ENCODE measurements at places on chromosomes 2 and 18.

DNA sequence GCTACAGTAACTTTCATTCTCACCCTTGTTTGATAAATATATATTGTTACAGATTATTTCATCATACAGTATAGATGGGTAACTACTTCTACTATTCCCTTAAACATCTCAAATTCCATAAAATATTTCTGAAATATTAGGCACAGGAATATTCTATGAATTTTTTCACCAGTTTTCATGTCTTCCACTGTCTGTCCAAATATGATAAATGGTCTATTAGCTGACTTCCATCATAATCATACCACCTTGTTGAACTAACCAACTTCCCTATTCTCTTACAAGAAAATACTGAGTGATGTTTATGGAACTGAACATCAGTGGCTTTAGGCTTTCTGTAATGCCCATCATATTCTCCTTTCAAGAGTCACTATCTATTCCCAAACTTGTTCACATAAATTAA is 82.4 kb downstream of the TRAPPC8 start:
- no peak for DNase-seq

DNA sequence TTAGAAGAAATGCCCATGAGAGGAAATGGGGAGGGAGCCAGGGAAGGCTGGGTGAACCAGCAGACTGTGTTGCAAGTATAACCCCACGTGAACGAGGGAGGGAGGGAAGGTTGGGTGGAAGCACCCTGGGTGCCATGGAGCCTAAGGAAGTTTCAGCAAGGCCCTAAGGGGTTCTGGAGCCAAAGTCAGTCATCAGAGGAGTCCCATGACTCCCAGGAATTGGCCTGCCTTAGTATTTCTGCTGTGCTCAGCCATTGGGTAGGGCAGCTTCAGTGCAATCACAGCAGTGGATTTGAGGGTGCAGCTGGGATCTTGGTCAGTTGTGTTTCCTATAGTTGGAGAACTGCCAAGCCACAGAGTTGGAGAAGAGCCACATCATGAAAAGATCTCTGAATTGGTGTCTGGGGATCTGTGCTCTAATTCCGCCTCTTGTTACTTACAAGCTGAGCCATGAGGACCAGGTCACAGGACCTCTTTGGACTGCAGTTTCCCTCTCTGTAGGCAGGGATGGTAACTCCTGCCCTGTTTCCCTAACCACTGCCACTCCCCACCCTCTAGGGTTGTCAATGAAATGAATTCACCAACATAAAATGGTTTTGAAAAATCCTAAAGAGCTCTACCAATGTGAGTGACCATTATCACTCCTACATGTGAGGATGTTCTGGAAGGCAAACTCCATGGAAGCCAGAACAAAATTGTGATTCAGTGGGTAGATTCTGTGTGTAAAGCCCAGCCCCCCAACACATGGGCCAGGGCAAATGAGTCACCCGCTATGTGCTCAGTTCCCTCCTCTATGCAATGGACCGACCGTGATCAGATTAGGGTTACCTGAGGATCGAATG is 108.9 kb downstream of the CLIP4 start:
- DNase-seq = no peak

DNA sequence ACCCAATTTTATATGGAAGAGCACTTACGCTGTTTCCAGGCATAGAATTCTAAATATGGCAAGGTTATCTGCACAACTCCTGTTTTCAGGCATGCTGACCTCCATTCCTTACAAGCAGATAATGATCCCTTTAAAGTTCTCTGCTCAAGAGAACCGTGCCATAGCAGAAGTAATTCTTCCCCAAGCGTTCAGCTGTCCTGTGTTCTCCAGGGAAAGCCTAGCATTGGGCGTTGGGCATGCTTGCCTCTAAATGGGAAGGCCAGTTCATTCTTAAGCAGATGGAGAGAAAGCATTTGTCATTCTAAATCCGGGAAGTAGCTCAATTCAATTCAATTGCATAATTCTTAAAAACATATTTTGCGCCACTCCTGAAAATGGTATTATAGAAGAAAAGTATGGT is 55.7 kb upstream of the EML4 start:
- DNase-seq = no peak

GRCh38 chr2:169365029-169365480 is 2.7 kb upstream of the LRP2 start:
- DNase-seq = no peak

GRCh38 chr18:14100503-14101286 is 31.5 kb downstream of the ZNF519 start:
- no peak for DNase-seq

- no peak for DNase-seq
Observed at GRCh38 chr2:78654941-78655340, 370.6 kb upstream of the REG3G start.

DNA sequence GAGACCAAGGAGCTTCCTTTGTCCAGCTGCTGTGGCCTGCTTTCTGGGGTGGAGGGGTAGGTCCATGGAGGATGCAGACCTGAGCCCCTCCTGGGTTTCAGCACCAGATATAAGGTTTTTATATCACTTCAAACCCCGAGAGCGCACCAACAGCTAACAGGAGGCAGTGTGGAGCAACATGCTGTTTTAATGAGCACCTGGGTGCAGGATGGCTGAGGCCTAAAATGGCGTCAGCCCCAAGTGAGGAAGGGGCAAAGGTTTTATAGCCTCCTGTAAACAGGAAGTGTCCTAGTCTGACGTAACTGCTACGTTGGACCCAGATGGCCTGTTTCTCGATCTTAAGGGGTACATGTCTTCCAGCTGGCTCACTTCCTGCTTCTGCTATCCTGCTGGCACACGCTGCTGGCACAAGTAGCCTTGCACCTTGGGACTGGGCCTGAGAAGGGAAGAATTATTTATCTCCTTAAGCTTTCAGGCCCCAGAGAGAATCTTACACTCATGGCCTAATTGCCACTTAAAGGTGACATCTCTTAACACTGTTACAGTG is 11.4 kb upstream of the REG1B start:
- no peak for DNase-seq

DNA sequence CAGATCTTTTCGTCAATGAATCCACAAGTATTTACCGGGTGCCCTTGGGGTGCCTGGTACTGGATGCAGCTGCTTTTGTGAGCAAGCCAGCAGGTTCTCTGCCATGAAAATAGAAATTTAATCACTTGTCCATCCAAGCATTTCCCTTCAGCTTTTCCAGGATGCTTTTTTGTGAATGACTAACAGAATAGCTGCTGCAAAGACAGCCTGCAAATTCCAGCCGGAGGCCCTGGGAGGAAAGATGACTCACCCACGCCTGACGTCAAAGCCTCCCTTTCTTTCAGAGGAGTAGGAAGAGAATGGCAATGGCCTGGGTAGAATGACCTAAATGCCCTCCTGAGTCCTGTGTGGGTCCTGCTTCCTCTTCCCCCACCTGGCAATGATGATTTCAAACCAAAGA is 111.9 kb downstream of the AP1S3 start:
- DNase-seq = no peak
